CD4-positive, alpha-beta T cell treated with Interleukin-17A for 4 hours (primary cell): ENCODE measurements at places on chromosomes 5 and 9.
A peak's percentile ranks its signal among the peaks of the same experiment; 100 is the strongest.

DNA sequence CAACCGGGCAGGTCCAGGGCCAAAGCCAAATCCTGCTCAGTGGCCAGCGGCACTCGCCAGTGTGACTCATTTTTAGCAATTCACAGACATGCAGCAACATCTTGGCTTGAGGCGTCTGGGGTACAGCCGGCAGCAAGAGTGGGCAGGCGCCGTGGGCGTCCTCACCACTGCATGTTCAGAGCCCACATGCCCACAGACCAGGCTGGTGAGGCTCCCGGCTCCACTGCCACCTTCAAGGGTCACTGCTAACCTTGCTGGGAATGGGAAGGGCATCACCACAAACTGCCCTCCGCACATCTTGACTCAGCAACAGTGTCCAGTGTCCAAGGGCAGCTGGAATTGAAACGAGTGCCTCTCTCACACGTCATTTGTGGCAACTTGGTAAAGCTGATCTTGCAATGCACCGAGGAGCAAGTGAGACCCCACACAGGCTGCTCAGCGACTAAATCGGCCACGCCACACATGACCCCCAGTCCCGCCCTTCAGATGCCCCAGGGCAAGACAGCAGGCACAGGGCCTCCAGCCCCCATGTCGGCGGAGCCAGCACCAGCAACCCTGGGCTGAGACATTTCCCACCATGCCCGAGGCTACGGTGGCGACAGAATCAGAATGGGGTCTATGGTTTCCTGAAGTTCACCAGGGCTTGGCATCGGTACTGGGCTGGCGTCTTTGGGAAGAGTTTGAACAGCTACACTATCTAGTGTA lies 140.3 kb downstream of the ROR2 start:
- no peak for DNase-seq

DNA sequence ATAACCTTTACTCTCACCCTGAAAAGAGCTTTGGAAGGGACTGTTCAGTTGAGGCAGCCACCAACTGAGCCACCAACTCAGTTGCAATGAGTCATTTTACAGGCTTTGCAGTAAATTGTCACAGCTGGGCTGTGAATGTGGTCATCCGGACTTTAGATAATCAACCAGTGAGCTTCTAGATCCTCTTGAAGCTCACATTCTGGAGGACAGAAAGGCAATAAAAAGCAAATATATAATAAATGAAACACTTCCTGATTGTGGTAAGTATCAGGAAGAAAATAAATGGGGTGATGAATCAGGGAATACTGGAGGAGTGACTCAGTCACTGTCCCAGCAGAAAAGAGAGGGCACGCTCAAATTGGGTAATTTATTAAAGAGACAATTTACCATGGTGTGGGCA lies 13.2 kb upstream of the C5orf58 start:
- DNase-seq = no peak

GRCh38 chr5:132005591-132005990 lies 5.9 kb downstream of the ACSL6 start:
- DNase-seq = no peak

DNA sequence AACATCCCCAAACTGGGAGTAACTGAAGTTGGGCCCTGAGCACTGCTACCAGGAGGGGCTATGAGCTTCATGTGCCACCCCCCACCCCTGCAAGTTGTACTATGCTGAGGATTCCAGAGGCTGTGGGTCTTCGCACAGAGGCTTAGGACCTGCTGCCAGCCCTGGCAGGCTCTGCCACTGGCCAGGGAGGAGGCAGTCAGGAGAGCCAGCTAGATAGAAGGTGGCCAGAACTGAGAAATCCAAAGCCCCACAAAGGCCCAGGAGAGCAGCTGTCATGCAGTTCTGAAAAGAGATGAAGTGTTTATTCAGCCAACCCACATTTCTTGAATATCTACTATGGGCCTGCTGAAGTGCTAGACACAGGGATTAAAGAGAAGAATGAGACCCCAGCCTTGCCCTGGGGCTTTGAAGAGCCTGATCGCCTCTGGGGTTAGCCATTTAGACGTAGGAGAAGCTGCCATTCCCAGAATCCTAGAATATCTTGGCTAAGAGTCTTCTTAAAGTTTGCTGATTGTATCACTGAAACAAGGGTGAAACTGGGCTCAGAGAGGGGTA lies 1.4 kb downstream of the ALAD start:
- no peak for DNase-seq

DNA sequence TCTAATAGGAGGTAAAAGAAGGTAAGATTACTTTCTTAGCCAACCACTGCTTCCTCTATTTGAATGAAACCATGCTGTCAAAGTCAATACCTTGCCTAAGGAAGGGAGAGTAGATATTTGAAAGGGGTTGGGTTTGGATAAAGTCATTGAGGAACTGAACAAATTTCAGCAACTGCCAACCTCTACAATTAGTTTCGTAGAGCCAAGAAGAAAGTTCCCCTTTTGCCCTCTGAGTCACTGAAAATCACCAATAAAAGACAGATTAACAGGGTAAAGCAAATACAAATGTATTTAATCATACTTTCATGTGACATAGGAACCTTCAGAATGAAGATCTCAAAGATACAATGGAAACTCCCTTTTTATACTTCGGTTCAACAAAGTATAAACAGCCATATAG lies 615.7 kb downstream of the GABRG2 start:
- no peak for DNase-seq

- DNase-seq = no peak
Measured at GRCh38 chr5:111747337-111747736, 9.7 kb downstream of the NREP start.

- peak; percentile 21 for DNase-seq
Measured at GRCh38 chr9:105138306-105138801, 106.1 kb upstream of the SLC44A1 start.

- no peak for DNase-seq
Measured at GRCh38 chr9:13705918-13706317, 426.4 kb upstream of the MPDZ start.

DNA sequence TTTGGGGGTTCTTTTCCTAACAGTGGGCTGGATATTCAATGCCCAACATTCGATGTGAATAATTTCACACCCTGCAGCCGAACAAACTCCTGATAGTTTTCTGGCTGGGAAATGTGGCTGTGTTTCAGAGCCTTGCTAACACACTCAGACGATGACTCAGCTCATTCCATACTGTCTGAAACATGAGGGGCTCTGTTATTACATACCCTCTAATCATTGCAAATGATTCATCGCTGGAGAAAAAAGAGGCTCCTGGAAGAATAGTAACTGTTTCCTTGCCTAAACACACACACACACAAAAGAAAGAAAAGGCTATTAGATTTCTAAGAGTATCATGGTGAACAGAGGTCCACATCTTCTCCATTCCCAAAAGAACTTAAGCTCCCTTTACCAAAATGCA lies 75.8 kb downstream of the OXCT1 start:
- no peak for DNase-seq

GRCh38 chr5:36585701-36586100 lies 20.7 kb upstream of the SLC1A3 start:
- no peak for DNase-seq

DNA sequence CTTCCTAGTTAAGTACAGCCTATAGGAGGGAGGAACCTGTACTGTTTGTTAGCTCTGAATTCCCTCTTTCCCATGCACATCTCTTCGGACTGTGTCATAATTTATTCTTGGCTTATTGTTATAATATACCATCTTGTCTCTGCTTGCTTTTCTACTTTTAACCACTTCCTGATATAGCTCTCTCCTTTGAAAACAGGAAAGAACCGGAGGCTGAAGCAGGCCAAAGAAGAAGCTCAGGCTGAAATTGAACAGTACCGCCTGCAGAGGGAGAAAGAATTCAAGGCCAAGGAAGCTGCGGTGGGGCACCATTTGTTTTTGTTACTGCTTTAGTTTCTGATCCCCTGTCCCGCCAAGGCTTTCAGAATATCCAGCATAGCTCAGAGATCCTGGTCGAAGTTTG lies 4.8 kb downstream of the ATP6V1G1 start:
- DNase-seq = peak; percentile 75

GRCh38 chr5:1914471-1914870 lies 31.7 kb upstream of the IRX4 start:
- no peak for DNase-seq

GRCh38 chr5:15620501-15620900 lies 120.5 kb downstream of the FBXL7 start:
- no peak for DNase-seq

GRCh38 chr5:120463991-120464626 lies at the start of gene PRR16:
Gene PRR16, plus strand, starts transcription at chr5:120464300.
- no peak for DNase-seq

DNA sequence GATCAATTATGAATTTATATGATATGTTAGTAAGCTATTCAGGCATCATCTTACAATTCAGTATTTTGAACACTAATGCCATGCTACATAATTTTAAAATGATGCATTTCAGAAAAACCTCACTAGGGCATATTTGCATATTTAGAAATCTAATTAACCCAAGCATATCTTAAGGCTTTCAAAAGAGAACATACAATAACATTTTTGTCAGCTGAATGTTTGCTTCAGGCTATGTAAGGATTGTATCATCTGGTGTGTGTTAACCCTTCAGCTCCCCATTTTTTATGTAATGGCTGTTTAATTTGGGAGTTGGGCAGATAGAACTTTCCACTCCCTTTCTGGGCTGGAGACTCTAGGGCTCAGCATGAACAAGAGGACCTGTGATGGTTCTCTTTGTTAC lies 299.1 kb upstream of the EFNA5 start:
- DNase-seq = no peak

DNA sequence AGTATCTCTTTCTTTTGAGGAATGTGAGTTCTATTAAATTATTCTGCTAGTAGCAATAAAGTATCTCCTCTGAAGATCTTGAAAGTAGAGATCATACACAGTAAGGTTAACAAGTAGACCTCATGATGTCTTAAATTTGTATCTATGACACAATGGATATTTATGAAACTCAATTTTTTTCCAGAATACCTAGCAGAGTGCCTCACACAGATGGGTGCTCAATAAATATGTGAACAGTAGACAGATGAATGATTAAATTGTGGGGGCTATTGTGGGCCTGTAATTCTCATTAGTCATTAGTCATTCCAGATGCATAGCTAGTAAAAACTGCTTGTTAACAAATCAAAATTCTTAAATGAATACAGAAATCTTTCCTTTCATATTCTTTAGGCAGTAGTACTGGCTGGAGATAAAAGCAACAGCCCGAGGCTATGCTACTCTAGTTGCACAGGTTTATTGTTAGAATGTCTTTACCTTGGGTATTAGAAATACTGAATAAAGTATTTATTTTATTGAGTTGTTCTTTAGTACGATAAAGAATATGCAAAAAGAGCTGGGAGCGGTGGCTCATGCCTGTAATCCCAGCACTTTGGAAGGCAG lies 22.0 kb downstream of the CHD1 start:
- no peak for DNase-seq

GRCh38 chr9:98923451-98924123 lies 20.1 kb upstream of the COL15A1 start:
- no peak for DNase-seq

DNA sequence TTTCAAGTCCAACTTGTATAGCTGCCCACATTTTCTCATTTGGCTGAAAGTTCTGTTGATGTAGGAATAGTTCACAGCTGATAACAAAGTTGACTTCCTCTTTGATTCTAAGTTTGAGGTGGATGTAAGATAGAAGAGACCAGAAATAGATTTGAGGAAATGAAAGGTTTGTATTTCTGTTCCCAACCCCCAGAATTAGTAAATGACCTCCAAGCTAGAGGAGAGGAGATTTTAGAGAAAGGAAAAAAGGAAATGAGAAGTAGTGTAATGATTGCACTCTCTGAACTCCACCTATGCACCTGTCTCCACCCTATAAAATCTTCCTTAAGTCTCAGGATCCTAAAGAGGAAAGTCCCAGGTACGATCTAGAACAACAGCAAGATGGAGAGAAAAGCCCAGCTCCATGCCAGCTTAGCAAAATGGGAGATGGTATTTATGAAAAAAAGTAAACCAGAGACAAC lies 130.4 kb upstream of the POC5 start:
- DNase-seq = no peak
